Spleen (tissue), 13 donors: ENCODE measurements at places on chromosomes 11 and 22. TPM values are rescaled to one million over a fixed set of nuclear protein-coding genes. Genes with fewer than 3 reads are reported as not detected.

Gene KRTAP5-1
- not detected for total RNA-seq

Gene P2RY6
- total RNA-seq: 52.5 TPM

Gene CWC15
- total RNA-seq: 52.8 TPM

Gene CARD16
- 107 TPM for total RNA-seq

Gene CATSPER1
- 1.1 TPM for total RNA-seq

Gene OR5P2
- not detected for total RNA-seq

Gene GLYATL2
- total RNA-seq: not detected

- DNase-seq: peak; percentile 83
These were observed 444 bp downstream of the CAVIN3 start for GRCh38 chr11:6319704-6320410.

Gene LINC01488
- total RNA-seq: not detected

DNA sequence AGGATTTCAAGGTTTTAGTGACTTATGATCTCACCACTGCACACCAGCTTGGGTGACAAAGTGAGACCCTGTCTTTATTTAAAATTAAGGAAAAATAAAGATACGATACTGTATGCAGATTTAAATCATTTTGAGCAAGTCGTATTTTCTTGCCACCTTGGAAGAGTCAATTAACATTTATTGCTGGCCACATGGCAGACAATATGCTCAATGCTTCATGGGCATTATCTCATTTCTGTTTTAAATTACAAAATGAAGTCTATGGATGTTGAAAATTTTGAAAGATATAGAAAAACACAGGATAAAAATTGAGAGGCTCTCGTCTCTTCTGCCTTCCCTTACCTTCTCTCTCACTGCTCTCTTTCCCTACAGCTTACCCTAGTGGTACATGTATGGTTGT is 349.0 kb upstream of the CCDC90B start:
- no peak for DNase-seq

DNA sequence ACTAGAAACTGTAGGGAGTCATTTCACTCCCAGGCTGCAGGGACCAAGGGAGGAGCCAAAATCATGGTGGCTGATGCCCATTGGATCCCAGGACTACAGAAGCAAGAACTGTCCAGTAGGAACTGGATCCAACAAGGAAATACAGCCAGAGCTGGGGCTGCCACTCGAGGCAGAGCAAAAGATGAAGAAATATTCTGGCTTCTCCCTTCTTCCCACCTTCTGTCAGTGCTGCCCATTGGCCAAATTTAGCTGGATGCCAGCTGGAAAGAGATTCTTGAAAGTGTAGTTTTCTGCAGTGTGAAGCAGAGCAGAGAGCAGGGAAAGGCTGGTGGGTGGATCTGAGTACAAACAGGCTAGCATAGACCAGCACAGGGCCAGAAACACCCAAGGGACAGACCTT is 45.6 kb downstream of the COMMD9 start:
- DNase-seq: no peak
